ENCODE measurements at places on chromosomes 4 and X.

GRCh38 chr4:92305148-92305877 lies 1.5 kb downstream of the GRID2 start:
- DNase-seq = no peak

- no peak for DNase-seq
Measured at GRCh38 chr4:58776627-58777026, 1666.4 kb upstream of the IGFBP7 start.

DNA sequence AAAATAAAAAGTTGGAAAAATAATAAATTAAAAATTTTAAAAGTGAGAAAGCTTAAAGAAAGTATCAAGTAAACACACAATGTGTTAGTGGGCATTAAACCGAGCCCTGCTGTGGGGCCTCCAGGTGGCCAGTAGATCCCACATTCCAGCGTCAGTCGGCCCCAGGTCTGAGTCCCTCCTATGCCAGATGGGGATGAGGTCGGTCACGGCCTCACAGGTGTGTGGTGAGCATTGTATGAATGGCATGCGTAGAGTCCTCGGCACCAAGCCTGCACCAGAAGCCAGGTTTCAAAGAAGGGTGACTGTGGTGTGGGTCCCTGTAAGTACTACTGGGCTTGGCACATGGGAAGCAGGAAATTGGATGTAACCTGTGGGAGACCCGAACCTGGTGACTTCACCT lies 75.6 kb upstream of the MSX1 start:
- no peak for DNase-seq

DNA sequence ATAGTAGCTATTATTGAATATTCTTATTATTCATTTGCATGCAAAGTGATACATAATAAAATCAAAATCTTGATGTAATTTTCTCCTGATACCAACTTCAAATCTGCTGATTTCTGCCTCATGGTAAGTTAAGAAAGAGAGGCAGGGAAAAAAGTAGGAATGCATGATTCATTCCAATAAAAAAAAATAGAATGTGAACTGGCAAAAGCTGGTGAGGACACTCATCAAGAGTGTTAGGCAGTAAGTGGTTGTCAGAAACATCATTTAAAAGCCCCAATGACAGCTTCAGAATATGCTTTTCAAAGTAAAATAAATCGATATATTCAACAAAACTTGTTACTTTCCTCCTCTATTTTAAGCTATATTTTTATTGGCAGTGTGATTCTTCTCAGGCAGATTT lies 979.1 kb downstream of the TECRL start:
- no peak for DNase-seq

- no peak for DNase-seq
Measured at GRCh38 chr4:86497980-86498862, 95.9 kb upstream of the PTPN13 start.

DNA sequence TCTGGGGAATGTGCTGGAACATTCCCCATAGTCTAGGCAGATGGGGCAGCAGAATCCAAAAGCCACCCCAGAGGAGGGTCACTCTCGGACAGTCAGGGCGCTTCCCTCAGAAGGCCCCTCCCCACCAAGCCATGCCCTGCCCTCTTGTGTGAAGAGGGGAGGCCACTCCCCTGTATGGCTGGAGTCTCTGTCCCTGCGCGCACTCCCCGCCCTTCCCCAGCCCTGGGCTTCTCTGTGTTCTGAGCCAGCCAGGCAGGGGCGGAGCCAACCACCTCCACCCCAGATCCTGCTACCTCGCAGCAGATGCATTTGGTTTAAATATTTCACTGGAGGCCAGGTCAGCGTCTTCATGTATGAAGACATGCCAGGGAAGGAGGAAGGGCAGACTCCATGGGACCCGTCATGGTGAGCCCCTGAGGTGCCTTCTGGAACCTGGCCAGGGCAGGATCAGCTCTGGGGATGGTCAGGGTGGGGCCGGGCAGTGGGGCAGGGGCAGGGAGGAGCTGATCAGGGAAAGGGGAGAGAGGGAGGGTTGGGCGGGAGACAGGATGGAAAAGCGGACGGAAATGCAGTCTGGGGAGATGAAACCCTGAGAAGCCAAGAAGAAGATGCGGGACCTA lies 107.3 kb downstream of the ADRA2C start:
- DNase-seq = no peak

GRCh38 chrX:6694221-6694620 lies 159.3 kb upstream of the VCX3A start:
- no peak for DNase-seq

- no peak for DNase-seq
Measured at GRCh38 chr4:87849612-87850011, 16.8 kb downstream of the MEPE start.

GRCh38 chrX:46823481-46823880 lies 13.4 kb upstream of the RP2 start:
- DNase-seq = no peak

- DNase-seq = no peak
Measured at GRCh38 chr4:118758293-118758692, 73.1 kb downstream of the METTL14 start.

- DNase-seq = no peak
Measured at GRCh38 chr4:123419885-123420755, 23.5 kb downstream of the SPRY1 start.

- DNase-seq = no peak
Measured at GRCh38 chr4:87913896-87914295, 61.6 kb upstream of the SPP1 start.

DNA sequence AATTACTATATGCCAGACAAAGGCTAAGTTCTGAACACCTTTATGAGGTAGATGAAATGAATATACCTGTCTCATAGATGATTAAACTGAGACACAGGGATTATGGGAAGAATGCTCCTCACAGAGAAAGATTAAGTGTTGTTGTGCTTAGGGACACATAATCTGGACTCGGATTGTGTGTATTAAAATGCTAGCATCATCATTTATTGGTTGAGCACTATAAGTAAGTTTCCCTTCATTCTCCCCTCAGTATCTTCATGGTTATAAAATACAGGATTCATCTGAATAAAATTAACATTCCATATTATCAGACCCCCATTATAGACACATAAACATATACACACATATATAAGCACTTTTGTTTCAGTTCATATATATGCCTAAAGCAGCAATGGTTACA lies 463.5 kb downstream of the PPP4R3C start:
- no peak for DNase-seq

DNA sequence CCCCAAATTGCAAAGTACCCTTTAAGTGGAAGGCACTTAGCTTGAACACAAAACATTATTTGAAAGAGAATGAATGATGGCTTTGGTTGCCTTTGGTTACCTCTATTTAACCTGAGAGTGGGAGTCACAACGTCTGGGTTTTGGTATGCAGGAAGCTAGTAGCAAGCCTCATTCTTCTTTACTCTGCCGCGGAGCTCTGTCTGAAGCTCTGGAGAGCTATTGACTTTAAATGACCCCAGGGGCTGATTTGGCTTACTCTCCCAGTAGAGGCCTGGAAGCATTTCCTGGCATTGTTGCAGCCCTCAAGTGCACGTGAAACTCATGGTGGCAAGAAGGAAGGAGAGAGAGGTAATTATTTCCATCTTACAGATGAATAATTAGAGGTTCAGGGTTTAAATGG lies 81.8 kb upstream of the MAGEA4 start:
- DNase-seq = no peak

- no peak for DNase-seq
Measured at GRCh38 chr4:97317671-97318070, 825.6 kb downstream of the STPG2 start.

DNA sequence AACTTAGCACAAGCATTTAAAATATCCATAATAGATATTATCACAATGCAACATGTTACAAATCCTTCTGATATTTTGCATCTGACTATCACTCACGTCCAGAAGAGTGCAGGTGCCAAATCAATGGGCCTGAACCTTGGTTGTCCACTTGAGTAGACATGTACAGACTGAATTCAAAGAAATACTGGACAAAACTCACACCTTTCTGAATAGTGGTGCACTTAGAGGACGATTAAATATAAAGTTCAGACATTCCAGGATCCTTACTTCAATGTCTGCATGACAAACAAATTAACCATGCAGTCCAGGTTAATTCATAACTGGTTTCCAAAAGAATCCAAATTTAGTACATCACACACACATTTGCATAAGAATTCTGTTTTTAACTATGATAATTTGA lies 406.0 kb upstream of the EDA2R start:
- DNase-seq = no peak

- DNase-seq = no peak
Measured at GRCh38 chrX:71609095-71609750, 9.1 kb downstream of the CXCR3 start.

DNA sequence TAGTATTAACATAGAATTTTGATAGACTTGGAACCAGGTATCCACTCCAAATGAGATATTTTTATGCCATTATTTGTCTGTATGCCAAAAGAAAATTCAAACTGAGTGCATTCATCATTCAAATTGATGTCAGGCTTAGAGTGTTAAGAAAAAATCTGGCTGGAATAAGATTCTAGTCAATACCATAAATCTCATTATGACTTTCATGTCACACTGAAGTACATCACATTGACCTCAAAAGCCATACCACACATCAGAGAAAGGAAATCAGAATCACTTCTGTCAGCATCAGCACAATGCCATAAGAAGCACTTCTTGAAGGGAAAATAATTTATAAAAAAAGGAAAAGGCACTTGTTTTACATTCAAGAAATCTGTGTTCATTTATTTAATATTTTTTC lies 119.0 kb upstream of the BMP3 start:
- DNase-seq = no peak

DNA sequence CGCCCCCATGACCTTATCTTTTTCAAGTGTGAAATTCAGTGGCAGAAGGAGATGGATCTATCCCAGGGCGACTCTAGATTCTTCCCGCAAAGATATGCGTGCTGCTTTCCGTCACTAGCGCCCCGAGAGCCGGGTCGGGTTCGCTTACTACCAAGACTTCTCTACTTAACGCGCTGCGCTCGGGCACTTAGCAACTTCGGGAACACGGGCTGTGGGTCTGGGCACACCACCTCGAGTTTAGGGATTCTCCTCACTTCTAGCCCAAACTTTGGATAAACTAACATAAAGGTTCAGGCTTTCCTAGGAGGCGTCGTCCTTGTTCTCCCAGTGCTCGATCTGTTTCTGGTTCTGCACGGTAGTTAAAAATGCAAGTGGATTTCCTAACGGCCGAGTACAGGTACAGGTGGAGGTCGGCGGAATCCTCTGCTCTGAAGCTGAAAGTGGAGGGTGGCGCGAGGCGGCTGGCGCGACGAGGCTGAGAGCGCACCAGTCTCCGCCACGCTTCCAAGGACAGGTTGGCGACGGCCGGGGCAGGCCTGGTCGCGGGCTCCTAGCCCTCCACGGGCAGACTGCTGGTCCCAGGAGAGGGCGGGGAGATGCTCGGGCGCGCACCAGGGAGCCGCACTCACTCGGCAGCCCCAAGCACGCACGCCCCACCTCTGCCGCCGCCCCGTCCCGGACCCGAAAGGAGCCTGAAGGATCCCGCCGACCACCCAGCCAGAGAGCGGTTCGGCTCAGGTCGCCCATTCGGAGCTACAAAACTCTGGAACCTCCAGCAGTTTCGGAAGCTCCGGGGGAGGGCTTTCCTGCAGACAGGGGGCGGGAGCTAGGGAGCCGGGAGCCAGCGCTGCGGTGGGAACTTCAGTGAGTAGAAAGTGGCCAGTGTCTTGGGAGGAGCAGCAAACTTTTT lies 100.8 kb upstream of the TENM3 start:
- no peak for DNase-seq

DNA sequence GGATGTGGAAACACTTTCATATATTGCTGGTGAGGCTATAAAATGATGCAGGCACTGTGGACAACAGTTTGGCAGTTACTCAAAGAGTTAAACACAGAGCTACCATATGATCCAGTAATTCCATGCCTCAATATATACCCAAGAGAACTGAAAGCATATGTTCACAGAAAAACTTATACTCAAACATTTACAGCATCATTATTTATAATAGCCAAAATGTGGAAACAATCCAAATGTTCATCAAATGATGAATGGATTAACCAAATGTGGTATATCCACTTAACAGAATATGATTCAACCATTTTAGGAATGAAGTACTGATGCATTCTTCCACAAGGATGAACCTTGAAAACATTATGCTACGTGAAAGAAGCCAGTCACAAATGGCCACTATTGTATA lies 603.8 kb downstream of the IQCM start:
- DNase-seq = no peak

- DNase-seq = no peak
Measured at GRCh38 chrX:48558271-48558670, 16.0 kb upstream of the RBM3 start.

GRCh38 chr4:86558797-86559196 lies 35.3 kb upstream of the PTPN13 start:
- no peak for DNase-seq

DNA sequence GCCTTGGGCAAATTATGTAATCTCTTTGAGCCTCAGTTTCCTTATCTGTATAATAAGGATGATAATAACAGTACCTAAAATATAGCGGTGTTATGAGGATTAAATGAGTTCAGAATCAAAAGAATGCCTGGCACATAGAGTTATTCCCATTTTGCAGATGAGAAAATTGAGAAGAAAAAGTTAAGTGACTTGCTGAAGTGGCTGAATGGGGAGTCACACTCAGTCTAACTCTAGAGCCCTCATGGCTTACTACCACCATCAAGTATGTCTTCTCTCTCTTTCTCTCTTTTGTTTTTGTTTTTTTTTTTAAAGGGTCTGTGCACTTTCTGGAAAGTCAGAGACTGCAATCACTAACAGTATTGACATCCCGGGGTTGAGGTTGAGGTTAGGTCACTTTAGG lies 615 bp downstream of the CACNA1F start:
- DNase-seq = no peak

DNA sequence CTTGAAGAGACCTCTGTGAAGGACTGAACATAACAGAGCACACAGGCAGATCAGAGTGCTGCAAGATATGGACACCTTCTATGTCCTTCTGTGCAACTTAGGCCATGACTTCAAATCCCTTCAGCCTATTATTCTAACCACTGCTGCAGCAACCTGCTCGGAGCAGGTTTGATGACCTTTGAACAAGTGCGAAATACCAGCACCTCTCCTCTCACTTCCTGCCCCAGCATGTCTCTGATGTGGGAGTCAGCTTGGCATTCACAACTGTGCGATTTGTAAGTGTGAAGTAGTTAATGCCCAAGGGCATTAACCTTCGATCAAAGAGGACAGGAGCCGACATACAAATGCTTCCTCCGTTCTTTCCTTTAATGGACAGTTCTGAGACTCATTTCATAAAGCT lies 1.6 kb upstream of the EXOC1 start:
- DNase-seq = no peak

GRCh38 chr4:68907788-68908700 lies 43.6 kb downstream of the UGT2A3 start:
- DNase-seq = no peak

GRCh38 chr4:76588274-76588673 lies 153.2 kb downstream of the SHROOM3 start:
- DNase-seq = no peak

All from T47D (cell line).